Mesothelial cell of epicardium (in vitro differentiated cells): ENCODE measurements at places on chromosomes 7 and 10.

DNA sequence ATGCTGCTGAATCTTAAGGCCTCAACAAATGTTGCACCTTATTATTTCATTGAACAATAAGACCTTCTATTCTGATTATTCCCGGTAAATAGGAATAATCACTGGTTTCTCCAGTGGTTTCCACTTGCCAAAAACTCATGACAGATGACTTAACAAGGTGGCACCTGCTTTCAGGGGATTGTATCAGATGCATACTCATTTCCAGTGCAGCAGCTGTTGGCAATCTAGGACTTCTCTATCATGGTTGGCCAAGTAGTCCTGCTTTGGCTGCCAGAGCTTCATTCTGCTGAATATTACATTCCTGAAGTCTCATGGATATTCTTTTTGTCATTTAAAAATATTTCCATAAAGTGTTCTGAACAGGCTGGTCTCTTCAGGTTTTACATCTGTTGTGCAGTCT, 193.3 kb downstream of the ADK start:
- H3K27me3 ChIP-seq = no peaks in the 10 kb centered on the region
- H3K4me1 ChIP-seq = no peaks in the 10 kb centered on the region
- H3K36me3 ChIP-seq = peaks cover 42% of the 10 kb centered on the region
- no peak overlapping the region for H3K4me3 ChIP-seq
- no peak for DNase-seq

DNA sequence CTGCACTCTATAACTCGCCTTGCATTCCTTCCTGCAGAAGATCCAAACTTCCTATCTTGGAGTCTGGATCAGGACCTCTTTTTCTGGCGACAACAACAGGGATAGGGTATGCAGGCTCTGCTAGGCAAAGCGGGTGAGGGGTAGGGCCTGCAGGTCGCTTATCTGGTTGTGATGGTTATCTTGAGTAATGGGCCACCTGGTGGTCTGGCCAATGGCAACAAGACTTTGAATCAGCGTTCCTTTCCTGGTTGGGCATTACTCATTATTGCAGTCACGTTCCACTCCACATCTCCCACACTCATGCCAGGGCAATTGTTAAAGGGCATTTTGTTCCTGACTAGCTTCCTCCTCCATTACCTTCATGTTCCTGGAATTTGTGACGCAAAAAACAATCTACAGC, 48.4 kb upstream of the PLXDC2 start:
- H3K4me3 ChIP-seq = no peak overlapping the region
- no peaks in the 10 kb centered on the region for H3K36me3 ChIP-seq
- no peak for DNase-seq
- no peaks in the 10 kb centered on the region for H3K27me3 ChIP-seq

DNA sequence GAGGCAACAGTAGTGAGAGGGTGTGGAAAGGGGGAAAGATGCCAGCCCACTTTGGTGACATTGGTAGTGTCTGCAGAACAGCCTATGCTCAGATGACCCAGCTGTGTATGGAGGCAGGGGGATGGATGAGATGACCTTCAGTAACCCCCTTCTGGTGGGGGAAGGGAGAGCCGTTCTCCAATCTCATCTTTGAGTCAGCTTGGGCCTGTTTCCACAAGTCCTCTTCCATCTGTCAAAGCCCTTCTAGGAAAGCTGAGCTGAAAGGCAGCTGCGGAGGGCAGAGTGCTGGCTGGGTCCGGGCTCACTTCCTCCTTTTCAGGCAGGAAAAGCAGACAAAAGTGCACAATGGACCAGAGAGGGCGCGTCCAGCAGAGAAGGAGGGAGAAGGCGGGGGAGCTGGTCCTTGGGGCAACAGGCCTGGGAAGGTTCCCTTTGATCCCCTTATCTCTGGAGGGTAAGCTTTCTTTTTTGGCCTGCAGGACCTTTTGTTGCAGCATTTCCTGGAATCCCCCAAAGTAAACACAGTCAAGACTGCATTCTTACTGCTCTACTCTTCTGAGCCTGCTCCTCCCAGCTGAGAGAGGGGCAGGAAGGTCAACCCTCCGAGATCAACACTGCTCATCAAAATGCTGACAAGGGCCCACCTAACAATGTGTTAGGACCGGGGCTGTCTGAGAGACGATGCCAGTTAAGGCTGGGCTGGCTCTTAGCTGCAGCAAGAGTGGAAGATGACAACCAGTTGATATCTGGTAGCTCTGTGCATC, 1.2 kb upstream of the LRMDA start:
- no peaks in the 10 kb centered on the region for H3K36me3 ChIP-seq
- H3K27me3 ChIP-seq = peaks cover 41% of the 10 kb centered on the region
- no peak for DNase-seq
- H3K27ac ChIP-seq = no peak overlapping the region
- H3K4me1 ChIP-seq = peaks cover 43% of the 10 kb centered on the region

- H3K27ac ChIP-seq = no peak overlapping the region
- H3K4me3 ChIP-seq = peak overlapping the region; percentile 50
- peak; percentile 89 for DNase-seq
- no peaks in the 10 kb centered on the region for H3K36me3 ChIP-seq
- H3K4me1 ChIP-seq = peaks cover 33% of the 10 kb centered on the region
- peaks cover 43% of the 10 kb centered on the region for H3K27me3 ChIP-seq
These were observed 628.7 kb downstream of the TYW1 start for GRCh38 chr7:67625257-67625737.
